ENCODE measurements at places on chromosomes 7 and 10. TPM values are rescaled to one million over a fixed set of nuclear protein-coding genes. Genes with fewer than 3 reads are reported as not detected.

CCL24 gene
- not detected for total RNA-seq

OR2AE1 gene
- not detected for total RNA-seq

NCOA4 gene
- total RNA-seq: 83.3 TPM

LRRC4 gene
- total RNA-seq: 10.4 TPM

ACBD7 gene
- total RNA-seq: 22.0 TPM

GRCh38 chr7:150370612-150371071 lies 2.0 kb downstream of the REPIN1 start:
- DNase-seq: no peak

DNA sequence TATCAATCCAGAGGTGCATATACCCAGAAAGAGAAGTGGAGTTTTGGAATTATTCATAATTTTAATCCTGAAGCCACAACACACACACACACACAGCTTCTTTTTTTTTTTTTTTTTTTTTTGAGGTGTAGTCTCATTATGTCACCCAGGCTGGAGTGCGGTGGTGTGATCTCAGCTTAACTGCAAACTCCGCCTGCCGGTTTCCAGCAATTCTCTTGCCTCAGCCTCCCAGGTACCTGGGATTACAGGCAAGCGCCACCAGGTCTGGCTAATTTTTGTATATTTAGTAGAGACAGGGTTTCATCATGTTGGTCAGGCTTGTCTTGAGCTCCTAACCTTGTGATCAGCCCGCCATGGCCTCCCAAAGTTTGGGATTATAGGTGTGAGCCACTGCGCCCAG lies 35.4 kb downstream of the TET1 start:
- DNase-seq: peak; percentile 39

- DNase-seq: no peak
Measured at GRCh38 chr10:2618690-2619089, 448.7 kb upstream of the PFKP start.

- DNase-seq: no peak
Measured at GRCh38 chr10:4357911-4358310, 468.1 kb upstream of the AKR1E2 start.

DNA sequence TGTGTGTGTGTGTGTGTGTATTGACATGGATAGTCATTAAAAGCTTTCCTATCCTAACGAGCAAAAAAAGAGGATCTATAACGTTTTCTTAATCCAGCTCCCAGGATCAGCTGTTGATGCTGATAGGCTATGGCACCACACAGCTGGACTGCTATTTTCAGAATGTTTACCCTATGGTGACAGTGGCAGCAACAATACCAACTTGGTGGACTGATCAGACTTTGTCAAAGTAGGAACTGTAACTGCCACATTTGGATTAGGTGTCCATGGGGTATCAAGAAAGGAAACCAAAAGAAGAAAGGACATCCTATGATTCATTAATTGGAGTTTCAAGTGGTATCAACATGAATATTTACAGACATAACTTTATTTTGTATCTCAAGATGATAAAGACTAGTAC lies 2.7 kb upstream of the CLEC5A start:
- DNase-seq: no peak

DNA sequence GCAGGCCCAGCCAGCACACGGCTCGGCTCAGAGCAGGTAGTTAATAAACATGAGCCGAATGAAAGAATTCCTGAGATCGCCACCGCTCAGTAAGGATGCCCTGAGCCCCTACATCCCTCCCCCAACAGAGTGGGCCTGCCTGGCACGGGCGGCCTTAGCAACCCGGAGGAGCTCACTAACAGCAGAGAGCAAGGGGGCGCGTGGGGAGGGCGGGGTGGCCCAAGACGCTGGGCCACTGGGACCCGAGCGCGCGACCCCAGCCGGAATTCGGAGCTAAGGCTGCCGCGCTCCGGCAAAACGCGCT lies 403 bp upstream of the ENO4 start:
- DNase-seq: no peak

- no peak for DNase-seq
Measured at GRCh38 chr7:128000854-128001265, 30.4 kb downstream of the LRRC4 start.

GRCh38 chr10:119640875-119641526 lies 10.2 kb upstream of the BAG3 start:
- DNase-seq: no peak

DNA sequence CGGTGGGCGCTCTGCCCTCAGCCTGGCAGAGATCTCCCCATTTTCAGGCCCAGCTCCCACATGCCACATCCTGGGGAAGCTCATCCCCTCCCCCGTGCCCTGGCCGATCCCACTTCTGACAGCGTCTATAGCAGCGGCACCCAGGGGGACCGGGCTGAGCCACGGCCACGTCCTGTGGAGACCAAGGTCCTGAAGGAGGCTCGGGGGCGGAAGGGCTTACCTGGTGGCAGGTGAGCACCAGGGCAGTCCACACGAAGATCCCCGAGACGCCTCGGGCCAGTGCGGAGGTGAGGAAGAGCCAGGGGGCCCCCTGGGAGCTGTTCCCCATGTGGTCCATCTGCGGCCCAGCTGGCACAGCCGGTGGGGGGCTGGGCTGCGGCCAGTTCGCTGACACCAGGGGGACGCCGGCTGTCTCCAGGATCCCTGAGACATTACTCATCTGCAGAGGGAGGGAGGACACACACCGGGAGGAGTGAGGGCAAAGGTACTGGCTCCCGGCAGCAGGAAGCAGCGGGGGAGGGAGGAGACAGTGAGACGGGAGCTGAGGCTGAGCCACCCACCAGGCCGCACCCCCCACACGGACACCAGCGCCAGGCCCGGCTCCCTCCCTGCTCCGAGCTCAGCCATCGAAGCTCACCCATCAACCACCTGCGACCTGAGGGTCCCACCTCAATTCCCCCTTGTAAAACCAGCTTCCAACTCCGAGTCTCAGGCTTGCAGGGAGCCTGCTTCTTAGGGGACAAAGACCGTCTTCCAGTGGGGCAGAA lies 776 bp downstream of the TMEM184A start:
- DNase-seq: no peak

- DNase-seq: peak; percentile 45
Measured at GRCh38 chr10:34286136-34286739, 528.9 kb downstream of the PARD3 start.
